ENCODE measurements at places on chromosomes 2 and 18.

DNA sequence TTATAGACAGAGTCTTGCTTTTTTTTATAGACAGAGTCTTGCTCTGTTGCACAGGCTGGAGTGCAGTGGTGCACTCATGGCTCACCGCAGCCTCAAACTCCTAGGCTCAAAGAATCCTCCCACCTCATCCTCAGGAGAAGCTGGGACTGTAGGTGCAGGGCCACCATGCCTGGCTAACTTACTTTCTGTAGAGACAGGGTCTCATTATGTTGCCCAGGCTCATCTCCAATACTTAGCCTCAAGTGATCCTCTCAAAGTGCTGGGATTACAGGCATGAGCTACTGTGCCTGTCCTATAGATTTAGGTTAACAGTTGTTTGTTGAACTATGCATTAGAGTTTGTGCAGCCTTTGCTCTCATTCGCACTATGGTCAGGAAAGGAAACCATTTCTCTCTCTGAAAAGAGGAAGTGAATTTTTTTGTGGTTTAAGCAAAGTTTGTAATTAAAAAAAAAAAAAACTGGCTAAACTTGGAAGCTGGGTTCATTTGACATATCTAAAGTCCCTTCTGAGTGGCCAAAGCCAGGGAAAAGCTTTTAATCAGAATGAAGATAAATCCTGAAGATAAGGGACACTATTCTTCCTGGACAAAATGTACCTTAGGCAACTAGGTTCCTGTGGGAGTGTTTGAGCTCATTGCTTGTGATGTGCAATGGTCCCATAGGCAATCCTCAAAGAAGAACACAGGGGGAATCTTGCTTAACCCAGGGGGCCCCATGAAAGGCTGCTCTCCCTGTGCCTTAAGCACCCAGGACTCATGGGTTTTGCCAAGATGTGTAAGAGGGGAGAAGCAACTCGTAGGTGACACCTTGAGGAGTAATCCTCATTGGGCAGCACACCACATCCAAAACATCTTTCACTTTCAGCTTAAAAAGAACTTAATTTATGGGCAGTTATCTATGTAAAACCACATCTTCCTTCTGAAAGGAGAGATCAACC is 201.7 kb downstream of the MREG start:
- no peak for DNase-seq

- DNase-seq, result no peak
These were observed 93.2 kb downstream of the KCNS3 start for GRCh38 chr2:17971531-17972125.

- no peak for DNase-seq
These were observed 97.0 kb upstream of the PTPRM start for GRCh38 chr18:7470101-7470500.

DNA sequence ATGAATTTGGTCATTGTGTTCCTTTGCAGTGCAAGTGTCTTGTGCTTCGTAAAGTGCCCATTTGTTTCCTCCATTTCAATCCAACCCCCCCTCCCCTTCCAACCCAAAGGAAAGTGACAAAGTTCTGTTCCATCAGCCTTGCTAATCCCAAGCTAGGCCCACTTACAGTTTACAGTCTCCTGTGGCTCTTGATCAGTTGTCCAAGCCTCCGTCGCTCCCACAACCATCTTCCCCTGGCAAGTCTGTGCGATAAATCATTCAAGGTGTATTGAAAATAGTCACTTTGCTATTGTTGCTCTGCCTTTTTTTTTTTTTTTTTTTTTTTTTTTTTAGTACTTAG is 6.5 kb downstream of the POU3F3 start:
- DNase-seq, result no peak

DNA sequence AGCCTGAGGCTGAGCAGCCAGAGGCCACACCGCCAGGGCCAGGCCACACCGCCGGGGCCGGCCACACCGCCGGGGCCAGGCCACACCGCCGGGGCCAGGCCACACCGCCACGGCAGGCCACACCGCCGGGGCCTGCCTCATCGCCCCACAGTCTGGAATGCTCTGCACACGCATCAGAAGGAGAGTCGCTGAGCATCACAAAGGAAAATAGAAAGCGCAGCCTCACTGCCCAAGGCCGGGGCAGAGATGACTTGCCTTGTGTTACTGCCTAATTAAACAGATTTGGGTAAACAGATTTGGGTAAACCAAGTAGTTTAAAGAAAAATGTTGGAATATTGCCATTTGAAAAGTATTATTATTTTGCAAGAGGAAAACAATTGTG is 10.4 kb upstream of the NFATC1 start:
- no peak for DNase-seq

DNA sequence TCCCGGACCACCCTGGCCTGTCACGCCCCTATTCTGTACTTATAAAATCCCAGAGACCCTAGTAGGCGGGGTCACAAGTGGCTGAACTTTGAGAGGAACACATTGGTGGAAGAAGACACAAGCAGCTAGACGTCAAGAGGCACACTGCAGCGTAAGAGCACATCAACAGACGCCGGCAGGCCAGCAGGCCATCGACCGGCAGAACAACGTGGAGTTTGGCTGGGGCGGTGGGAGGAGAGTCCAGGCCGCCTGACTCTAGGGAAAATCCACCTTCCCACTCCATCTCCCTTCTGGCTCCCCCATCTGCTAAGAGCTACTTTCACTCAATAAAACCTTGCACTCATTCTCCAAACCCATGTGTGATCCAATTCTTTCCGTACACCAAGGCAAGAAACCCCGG is 601.8 kb upstream of the CDH2 start:
- DNase-seq, result no peak

- no peak for DNase-seq
These were observed 57.9 kb downstream of the THSD7B start for GRCh38 chr2:136823291-136823690.

DNA sequence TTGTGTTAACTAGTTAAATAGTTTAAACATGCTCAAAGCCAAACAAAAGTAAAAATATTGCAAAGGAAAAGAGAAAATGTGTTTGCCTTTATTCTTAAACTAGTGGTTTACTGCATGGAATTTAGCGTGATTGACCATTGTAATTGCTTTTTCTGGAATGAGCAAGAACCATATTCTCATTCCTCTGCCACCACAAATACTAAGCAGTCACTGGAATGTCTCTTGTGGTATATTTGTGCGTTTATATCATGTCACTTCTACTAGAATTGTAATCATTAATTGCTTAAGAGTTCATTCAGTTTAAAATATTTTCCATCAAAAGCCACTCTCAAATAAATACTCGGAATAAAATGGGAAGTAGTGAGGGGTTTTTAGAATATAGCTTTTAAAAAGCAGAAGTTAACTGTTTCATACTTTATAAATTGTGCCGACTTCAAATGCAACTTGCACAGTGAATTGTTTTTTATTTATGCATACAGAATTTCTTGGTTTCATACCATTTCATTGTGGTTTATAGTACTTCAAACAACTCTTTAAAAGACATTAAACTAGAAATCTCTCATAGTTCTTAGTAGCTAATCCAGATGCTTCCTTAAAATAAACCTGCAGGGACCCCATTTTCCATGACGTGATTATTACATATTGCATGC is 288.1 kb downstream of the EPHA4 start:
- DNase-seq, result no peak

DNA sequence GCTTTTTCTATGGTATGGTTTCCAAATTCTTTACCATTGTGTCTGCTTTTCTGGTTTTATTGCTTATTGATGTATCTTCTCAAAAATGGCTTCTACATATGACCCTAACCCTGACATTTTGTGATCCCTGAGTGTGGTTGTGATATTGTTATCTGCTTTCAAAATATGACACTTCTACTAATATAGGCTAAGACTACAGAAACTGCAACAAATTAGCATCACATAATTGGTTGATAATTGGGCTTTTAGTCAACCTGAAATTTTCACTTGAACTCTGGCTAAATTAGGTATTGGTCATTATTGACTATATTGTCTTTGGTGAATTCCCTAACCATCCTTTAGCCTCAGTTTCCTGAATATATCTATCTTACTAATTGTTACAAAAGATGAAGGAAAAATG is 246.1 kb downstream of the PIK3C3 start:
- no peak for DNase-seq

DNA sequence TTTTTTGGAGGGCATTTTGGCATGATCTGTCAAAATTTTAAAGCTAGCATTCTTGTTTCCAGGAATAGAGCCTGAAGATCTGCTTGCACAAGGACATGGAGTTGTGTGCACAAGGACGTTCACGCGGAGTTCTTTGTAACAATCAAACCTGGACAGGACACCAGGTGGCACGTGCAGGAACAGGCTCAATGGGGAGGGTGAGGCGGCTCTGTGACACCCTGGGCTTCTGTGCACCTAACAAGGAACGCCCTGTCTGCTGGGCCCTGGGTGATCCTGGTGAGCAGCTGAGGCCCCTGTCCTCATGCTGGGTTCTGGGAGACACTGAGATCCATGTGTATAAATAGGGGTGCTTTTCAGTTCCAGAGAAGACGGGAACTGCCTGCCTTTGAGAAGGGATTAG is 93.1 kb upstream of the PXDN start:
- DNase-seq, result no peak

DNA sequence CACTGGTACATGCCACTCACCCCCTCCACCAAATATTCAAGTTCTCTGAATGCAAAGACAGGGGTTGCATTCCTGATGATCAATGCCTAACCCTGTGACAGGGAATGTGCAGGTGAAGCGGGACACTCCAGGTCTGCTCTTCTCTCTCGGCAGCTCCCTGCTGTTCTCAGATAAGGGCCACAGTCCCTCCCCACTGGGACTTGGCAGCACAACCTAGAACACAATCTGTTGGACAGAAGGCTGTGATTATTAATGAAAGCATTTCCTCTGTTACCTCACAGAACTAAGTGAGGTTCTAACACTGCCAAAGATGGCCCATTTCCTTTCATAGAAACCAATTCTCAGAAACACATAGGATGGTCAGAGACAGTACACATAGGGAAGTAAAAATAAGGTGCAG is 42.7 kb downstream of the VSNL1 start:
- no peak for DNase-seq

DNA sequence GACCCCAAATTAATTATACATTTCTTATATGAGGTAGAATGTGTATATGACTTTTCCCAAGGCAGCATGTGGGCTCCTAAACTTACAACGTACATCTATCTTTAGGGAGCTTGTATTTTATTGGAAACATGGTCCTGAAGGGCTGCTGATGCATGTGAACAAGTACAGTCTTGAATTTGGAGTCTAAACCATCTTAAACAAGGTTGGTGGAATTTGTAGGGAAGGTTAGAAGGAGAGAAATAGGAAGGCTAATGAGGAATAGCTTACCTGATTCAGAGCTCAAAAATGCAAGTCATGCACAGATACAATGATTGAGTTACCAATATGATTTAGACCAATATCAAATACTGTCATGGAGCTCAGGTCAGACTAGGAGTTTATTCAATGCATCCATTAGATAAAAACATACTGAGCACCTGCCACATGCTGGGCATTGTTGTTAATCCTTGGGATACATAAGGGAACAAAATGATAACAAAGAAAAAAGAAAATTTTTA is 458.6 kb upstream of the ETAA1 start:
- DNase-seq, result no peak

DNA sequence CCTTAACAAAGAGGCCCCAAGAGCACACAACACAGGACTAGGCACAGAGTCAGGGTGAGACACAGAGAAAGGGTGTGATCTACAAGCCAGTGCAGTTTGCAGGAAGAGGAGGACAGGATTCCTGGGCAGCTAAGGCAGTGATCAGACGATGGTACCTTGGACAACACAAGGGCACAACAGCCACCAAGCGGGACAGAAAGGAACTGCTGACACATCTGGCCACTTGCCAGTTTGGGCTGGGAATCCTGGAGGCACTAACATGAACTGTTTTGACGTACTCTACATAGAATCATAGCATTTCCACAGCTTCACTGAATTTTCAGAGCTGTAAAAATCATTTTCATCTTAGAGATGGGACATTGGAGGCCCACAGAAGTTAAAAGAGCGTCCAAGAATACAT is 221.5 kb upstream of the SLC35G4 start:
- no peak for DNase-seq

DNA sequence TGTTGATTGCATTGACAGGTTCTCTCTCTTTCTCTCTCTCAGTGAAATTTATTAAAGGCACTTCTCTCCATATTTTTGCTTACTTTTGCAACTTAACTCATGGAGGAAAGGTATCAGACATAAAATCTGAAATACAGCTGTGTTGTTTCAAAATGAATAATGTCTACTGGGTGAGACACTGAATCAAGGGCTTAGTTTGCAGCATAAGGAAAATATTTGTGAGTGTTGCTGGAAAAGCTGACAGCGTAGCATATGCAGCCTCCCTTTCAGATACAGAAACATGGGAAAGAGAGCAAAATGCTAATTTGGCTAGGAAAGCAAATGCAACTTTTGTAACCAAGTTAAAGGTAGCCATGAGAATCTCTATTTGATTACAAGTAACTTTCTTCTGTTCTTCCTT is 81.5 kb upstream of the COL3A1 start:
- no peak for DNase-seq

DNA sequence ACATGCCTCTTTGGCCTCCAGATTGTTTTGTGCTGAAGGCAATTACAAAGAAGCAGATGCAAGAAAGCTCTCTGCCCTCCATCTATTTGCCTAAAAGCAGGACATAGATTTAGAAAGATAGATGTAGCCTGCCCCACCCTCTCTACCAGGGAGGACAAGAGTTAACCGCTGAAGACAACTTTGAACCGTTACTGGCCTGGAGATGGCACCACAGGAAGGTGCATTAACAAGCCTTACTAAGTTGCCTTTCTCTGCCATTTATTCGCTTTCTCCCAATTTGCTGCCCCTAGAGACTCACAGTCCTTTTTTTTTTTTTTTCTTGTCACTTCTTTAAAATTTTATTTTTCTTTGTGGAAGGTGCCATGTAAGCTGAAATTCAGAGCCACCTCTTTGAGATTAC is 28.8 kb upstream of the RMDN2 start:
- DNase-seq, result no peak

Measured in T-helper 22 cell (primary cell).